Activated CD8-positive, alpha-beta memory T cell treated with anti-CD3 and anti-CD28 coated beads for 4 hours (primary cell): ENCODE measurements at places on chromosomes 11 and 22.

- no peak for DNase-seq
Measured at GRCh38 chr22:37396488-37397084, 30.7 kb downstream of the ELFN2 start.

DNA sequence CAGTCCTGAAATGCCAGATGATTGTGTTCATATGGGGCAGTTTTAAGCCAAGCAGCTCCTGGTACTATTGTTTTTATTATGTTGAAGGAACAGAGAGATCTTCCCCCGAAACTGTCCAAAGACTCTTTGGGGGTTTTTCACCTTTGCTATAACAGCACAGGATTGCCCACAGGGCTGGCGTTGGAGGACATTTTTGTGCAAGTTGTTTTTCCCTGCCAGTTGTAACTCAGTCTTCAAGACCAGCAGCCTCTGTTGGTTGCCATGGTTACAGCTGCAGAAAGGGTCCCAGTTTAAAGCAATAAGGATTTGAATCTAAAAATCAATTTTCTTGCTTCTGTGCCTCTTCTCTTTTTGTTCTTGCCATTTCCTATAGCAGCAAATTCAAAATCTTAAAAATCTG, 45.4 kb upstream of the YWHAH start:
- no peak for DNase-seq

DNA sequence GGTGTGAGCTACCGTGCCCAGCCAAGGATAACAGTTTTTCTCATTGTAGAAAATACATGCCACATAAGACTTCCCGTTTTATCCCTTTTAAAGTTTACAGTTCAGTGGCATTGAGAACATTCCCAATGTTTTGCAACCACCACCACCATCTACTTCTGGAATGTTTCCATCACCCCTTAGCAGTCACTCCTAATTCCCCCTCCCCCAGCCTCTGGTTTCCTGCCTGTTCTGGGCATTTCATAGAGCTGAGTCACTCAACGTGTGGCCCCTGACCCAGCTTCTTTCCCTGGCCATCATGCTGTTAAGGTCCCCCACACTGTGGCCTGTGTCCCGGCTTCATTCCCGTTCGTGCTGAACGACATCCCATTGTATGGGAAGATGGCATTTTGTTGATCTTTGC, 30.7 kb downstream of the FGF4 start:
- no peak for DNase-seq

DNA sequence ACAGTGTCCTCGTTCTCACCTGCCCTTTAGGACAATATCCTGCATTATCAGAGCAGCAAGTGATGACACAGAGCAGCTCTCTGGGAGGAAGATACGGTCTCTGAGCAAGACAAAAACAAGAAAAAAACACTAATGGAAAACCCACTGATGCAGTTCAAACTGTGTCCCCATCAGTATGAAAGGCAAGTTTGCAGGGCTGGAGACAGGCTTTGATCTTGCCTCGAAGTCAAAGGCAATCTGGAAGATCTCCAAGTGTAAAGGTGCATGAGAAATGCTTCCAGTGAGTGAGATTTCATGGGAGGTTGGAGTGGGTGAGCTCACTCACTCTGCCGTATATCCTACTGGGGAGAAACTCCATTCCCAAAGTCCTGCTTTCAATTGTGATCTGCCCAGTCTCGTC, 157.5 kb downstream of the KIRREL3 start:
- no peak for DNase-seq

- DNase-seq, result no peak
Measured at GRCh38 chr22:33227791-33228190, 169.6 kb upstream of the SYN3 start.
